Suprapubic skin (tissue), 4 donors: ENCODE measurements at places on chromosomes 5 and 9. TPM values are rescaled to one million over a fixed set of nuclear protein-coding genes. Genes with fewer than 3 reads are reported as not detected.

- DNase-seq: peak; percentile 55
Measured at GRCh38 chr5:173012882-173013281, 29.3 kb downstream of the ATP6V0E1 start.

- DNase-seq: no peak
Measured at GRCh38 chr5:31809050-31809870, 170.3 kb downstream of the PDZD2 start.

DNA sequence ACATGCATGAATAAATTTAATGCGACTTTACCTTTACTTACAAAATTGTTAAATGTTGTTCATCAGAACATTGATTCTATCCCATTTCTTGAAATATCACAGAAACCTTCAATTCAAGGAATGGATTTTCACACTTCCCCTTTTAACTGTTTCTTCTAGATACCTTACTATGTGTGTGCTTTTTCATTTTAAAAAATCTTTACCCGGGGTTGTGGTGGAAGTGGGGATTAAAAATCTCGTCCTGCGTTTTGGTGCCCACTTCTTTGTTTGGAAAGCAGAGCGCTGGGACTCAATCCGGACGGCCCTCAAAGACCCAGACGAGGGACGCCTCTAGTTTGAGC, 5.8 kb upstream of the MEF2C start:
- no peak for DNase-seq

The ELOVL7 gene
- 57.6 TPM for total RNA-seq

The ZMAT2 gene
- 18.2 TPM for total RNA-seq
